ENCODE measurements at places on chromosomes 16 and 17.
A peak's percentile ranks its signal among the peaks of the same experiment; 100 is the strongest.

GRCh38 chr17:46773221-46773605 lies 45.3 kb downstream of the WNT3 start:
- no peak for DNase-seq

- no peak for DNase-seq
Measured at GRCh38 chr16:50841081-50841886, 99.4 kb downstream of the CYLD start.

DNA sequence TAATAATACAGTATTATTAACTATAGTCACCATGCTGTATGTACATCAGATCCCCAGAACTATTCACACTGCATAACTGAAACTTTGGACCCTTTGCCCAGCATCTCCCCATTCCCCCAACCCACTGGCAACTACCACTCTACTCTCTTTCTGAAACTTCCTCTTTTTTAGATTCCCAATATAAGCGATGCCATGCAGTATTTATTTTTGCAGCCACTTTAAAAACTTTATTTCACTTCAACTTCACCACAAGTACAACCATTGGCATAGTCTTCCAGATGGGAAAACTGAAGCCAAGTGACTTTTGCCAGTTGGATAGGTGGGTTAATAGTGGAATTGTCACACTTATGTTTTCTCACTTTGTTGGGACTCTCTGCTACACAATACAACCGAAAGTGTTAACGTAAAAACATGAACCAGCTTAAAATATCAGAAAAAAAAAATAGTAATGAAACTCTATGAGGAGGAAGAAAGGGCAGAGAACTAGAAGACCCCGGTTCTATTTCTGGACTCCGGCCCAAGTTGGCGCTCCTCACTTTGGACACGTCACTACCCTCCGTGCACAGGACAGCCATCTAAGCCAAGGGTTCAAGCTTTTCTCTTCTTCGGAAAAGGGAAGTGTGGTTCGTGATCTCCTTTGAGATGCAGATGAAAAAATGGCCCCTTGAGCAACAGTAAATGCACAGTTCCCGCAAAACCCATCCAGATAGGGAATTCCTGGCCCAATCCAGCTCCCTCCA lies 743 bp downstream of the SHCBP1 start:
- DNase-seq = peak; percentile 11

DNA sequence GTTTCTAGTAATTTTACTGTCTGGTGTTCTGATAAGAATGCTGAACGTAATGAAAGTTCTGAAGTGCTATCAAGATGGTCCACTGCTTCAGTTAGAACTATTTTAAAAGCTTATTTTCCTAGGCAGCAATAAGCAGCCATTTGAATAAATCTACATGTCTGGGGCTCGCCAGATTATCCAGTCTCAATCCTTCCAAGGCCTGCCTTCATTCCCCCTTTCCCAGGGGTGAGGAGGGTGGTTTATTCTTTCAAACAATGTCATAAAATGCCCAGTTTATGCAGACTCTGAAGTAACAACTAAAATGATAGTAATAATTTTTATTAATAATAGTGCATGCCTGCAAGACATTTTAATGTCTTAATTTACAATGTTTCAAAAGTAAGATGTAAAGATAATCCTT lies 2.4 kb downstream of the CDH11 start:
- no peak for DNase-seq

DNA sequence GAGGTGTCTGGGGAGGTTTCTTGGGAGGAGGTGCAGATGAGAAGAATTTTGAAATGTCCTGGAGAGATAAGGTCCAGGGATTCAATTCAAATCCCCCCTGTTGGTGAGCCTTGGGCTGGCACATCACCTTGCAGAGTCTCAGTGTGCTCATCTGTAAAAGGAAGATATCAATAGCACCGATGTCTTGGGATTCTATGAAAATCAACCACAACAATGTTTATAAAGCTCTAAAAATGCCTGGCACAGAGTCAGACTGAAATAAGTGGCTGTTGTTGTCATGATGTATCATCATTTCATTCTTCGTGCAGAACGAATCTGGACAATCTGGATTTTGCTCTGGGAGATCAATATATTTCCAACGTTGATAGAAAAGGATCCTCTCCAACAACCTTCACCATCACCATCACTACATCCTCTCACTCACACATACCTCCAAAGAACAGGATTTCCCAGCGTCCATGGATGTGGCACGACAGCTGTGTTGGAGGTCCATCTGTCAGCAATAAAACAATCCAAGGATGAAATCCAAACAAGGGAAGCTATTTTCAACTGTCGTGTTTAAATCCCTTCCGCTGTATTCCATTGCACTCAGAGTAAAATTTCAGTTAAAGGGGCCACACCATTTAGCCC lies 393.7 kb upstream of the DYNLRB2 start:
- no peak for DNase-seq

DNA sequence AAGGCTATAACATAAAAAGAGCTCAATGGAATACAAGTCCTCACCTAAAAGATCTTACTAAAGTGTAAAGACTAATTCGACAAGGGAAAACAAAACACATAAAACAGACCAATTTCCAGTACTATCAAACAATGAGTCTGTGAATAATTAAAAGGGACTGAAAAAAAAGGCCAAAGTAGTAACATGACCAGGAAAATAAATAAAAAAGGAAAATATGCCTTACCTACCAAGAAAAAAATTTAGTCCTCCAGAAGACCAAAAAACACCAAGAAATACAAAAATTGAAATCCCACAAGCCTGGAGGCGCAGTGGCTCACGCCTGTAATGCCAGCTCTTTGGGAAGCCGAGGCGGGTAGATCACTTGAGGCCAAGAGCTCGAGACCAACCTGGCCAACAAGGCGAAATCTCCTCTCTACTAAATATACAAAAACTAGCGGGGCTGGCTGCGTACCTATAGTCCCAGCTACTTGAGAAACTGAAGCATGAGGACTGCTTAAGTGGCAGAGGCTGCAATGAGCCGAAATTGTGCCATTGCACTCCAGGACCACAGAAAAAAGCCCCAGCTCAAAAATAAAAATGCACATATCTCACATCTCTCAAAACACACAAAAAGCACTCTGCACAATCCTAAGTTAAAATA lies 60.8 kb downstream of the TEX14 start:
- no peak for DNase-seq

DNA sequence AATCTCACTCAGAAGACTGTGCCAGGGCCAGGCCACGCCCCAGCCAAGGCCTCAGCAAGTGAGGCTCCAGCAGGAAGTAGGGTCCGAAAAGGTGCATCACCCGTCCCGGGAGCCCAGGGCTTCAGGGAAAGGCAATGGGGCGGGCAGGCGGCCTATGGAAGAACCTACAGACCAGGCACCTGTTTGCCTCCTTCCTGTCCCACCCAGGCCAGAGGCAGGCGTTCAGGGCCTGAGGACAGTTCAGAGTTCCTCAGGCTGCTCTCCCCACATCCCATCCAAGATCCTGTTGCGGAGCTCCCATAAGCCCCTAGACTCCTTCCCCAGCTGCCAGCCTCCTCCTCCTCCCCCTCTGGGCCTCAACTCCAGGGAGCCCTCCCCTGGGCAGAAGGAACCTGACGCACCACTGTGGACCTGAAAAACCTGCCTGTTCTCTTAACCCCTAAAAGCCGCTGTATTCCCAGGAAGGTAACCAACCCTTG lies 2.3 kb downstream of the CLUH start:
- DNase-seq = no peak

DNA sequence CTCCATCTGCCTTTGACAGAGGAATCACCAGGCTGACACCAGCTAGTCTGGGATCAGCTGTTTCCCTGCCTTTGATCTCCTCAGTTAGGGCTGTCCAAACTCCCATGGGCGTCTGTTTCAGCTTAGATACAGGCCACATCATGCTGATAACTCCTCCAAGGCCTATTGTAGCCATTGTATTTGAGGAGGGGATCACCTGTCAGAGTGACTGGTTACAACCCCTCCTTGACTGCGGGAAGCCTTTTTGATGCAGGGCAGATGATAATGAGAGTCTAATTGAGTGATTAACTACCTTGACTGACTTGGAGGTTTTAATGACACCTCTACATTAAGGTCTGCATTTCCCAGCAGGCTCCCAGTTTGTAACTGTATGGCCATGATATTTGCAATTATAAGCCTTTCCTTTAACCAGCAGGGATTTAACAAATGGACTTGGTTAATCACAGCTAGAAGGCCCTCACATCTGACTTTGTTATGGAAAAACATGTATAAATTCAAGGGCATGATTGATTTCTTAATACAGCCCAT lies 863.5 kb downstream of the KCNJ2 start:
- no peak for DNase-seq

GRCh38 chr16:84207879-84208278 lies 16.9 kb downstream of the ADAD2 start:
- no peak for DNase-seq

DNA sequence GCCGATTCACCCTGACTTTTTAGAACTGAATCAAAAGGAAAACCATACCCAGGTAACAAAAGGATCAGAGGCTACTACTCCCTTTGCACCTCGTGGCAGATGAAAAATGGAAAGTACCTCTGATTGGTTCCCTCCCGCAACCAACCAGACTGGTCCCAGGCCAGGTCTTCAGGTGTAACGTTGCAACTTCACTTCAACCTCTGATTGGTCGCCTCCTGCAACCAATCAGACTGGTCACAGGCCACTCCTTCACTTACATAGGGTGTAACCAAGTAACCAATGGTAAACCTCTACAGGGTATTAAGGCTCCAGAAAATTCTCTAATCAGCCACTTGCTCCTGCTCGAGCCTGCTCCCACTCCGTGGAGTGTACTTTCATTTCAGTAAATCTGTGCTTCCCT lies 89.4 kb downstream of the ADCY9 start:
- DNase-seq = no peak

GRCh38 chr16:85709766-85710585 lies 21.2 kb upstream of the GINS2 start:
- DNase-seq = no peak

- DNase-seq = no peak
Measured at GRCh38 chr16:88939972-88940861, 36.8 kb downstream of the CBFA2T3 start.

DNA sequence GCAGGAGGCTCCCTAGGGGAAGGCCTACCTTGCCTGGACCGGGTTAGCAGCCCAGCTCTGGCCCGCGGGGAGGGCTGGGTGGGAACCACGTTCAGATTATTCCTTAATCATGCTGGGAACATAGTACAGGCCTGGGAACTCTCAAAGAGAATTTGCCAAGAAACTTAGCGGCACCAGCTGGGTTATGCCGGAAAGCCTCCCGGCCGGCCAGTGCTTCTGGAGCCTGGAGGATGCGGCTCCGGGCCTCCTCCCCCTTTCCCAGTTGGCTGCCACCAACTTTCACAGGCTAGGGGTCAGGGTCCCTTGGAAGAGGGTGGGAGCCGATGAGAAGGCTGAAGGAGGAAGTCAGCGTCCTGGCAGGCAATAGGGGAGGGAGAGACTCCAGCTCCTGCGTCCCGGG lies 10.8 kb downstream of the NGFR start:
- no peak for DNase-seq

DNA sequence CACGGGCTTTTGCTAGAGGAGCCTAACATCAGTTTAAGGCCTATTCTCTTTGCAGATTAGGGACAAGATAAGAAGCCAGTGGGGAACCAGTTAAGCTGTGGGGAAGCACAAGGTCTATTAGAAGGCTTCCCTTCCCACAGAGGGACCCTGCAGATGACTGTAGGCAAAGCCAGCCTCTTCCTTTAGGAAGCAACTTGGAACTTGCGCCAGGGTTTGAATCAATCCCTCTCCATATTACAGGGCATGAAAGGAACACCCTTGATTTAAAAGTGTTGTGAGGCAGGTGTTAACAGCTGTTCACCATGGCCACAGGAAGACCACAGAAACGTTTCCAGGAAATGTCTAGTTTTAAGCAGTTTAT lies 77.3 kb downstream of the RPTOR start:
- no peak for DNase-seq

DNA sequence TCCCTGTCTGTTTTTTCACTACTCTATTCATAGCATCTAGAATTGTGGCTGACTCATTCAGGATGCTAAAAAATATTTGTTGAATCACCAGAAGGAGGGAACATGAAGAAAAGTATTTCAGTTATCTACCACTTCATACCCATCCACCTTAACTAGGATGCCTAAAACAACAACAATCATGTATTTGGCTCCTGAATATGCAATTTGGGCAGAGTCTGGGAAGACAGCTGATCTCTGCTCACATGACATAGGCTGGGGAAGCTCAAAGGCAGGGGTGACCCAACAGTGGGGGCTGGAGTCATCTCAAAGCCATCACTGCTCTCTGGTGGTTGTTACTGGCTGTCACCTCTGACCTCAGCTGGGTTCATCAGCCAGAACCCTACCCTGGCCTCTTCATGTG lies 80.1 kb upstream of the RPL38 start:
- DNase-seq = no peak

GRCh38 chr16:51939378-51939871 lies 607.5 kb downstream of the TOX3 start:
- DNase-seq = no peak

DNA sequence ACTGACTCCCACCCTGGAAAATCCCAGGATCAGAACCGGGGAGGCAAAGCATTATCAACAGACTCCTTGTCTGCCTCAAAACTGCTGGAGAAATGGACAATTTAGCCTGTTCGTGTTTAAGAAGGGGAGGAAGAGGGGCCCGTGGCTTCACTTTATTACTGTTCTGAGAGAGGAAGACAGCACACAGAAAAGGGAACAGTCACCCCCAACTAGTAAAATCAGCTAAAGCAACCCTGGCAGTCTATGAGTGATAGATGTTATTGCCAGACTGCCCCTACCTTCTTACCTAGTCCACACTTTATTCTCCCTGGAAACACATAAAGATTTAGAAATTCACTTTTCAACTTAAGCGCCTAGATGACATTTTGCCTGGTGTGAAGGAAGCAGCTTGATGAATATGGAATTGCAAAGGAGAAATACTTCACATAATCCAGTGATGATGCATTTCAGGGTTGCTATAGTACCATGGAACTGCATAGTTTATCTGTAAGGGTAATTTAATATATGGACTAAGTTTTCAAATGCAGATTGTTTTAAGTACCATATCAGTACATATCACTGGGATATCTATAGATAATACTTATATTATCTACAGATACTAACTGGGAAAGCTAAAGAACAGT lies 36.9 kb upstream of the TRAP1 start:
- no peak for DNase-seq

DNA sequence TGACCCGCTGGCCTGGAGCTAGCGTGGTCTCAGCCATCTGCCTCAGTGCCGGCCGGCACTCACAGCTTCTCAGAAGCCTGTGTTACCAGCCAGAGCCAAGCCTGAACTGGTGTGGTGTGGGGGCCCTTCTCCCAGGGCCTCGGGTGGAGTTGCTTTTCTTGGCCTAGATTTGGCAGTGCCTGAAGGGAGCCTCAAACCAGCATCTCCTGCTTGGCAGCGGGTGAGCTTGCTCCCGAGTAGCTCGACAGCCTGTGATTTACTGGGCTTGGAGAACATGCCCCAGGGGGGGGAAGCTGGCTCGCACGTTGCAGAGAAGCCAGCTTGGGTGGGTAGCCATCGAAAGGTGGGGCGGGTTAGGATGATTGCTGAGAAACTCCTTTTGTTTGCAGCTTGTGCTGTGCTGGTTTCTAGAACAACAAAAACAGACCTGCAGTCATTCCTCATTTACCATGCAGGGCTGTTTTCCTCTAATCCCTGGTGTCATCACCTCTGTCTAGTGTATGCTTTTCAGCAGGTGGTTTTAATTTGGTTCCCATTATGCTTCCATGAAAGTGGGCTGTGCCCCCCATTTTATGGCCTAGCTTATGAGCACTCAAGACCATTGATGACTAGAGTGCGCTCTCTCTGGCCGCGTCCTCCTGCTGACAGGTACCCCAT lies 42.2 kb downstream of the TBCD start:
- DNase-seq = no peak

All from kidney capillary endothelial cell (primary cell).